ENCODE measurements at places on chromosomes 5 and 9. TPM values are rescaled to one million over a fixed set of nuclear protein-coding genes. Genes with fewer than 3 reads are reported as not detected.

DNA sequence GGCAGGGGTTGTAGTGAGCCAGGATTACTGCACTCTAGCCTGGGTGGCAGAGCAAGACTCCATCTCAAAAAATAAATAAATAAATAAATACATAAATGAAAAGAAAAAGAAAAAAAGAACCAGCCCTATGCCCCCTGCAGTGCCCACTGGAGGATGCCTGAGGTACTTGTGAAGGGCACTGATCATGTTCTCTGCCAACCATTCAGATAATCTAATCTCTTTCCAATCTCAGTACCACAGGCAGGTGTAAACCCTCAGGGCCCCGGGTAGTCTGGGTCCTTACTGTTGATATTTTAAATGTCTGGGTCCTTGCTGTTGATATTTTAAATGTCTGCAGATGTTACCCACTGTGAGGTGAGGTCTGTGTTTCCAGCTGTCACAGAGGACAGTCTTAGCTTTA lies 321.8 kb upstream of the ADCY2 start:
- no peak overlapping the region for H3K27ac ChIP-seq
- no peaks in the 10 kb centered on the region for H3K36me3 ChIP-seq
- no peak overlapping the region for H3K4me3 ChIP-seq
- H3K4me1 ChIP-seq, result no peaks in the 10 kb centered on the region

DNA sequence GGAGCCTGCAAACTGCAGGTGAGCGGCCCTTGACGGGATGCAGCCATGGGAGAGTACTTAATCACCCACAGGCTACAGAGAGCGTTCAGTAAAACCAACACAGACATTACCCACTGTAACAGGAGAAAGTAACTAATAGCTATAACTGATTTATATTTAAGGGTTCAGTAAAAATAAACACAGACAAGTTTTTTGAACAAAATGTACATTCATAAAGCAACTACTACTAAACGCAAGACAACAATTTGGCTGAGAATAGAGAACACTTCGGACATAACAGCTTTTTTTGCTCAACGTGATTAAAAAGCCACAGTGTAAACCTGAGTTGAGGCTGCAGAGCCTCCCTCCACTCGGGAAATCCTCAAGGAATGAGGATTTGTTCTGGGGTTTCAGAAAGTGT lies 61.7 kb downstream of the LIFR start:
- no peak overlapping the region for H3K4me3 ChIP-seq
- DNase-seq, result no peak
- no peaks in the 10 kb centered on the region for H3K4me1 ChIP-seq
- no peak overlapping the region for H3K27ac ChIP-seq
- peaks cover 24% of the 10 kb centered on the region for H3K36me3 ChIP-seq

- H3K4me1 ChIP-seq, result peaks cover 11% of the 10 kb centered on the region
- no peak overlapping the region for H3K4me3 ChIP-seq
- H3K27me3 ChIP-seq, result peaks cover 2% of the 10 kb centered on the region
- H3K27ac ChIP-seq, result no peak overlapping the region
- H3K36me3 ChIP-seq, result peaks cover 9% of the 10 kb centered on the region
- DNase-seq, result peak; percentile 45
These were observed 192.7 kb downstream of the GNA14 start for GRCh38 chr9:77455312-77455927.

GRCh38 chr9:9792144-9792857 lies 820.5 kb downstream of the PTPRD start:
- H3K27ac ChIP-seq, result no peak overlapping the region
- no peak overlapping the region for H3K4me3 ChIP-seq
- H3K27me3 ChIP-seq, result peaks cover 2% of the 10 kb centered on the region
- no peaks in the 10 kb centered on the region for H3K36me3 ChIP-seq
- no peaks in the 10 kb centered on the region for H3K4me1 ChIP-seq
- no peak for DNase-seq

DNA sequence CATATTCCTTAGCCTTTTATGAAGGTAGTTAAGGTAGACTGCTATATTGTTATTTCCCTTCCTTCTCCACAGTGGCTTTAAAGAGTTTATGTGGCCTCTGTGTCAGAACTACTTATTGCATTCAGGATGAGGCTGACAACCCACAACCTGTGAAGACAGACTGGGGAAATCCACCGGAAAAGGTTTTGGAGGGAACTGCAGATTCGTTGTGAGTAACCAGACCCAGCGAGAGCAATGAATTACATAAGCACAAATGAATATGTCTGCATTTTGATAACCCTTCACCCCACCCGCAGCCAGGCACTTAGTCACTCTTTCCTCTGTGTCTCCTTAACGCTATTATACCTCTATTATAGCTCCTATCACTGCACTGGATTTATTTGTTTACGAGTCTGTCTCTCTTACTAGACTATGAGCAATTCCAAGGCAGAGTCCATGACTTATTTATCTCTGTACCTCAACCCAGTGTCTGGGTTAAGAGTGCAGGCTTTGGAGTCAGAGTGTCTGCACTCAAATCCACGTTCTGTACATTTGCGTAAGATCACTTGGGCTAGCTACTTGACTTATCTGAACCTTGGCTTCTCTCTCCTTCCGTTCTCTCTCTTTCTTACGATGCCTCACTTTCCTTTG lies 19.2 kb downstream of the KCTD16 start:
- no peak for DNase-seq
- no peaks in the 10 kb centered on the region for H3K36me3 ChIP-seq
- H3K27me3 ChIP-seq, result no peaks in the 10 kb centered on the region
- peaks cover 2% of the 10 kb centered on the region for H3K4me1 ChIP-seq

GRCh38 chr9:134555094-134555650 lies 86.4 kb upstream of the COL5A1 start:
- no peak overlapping the region for H3K4me3 ChIP-seq
- peaks cover 5% of the 10 kb centered on the region for H3K4me1 ChIP-seq
- H3K27me3 ChIP-seq, result peaks cover 12% of the 10 kb centered on the region
- H3K36me3 ChIP-seq, result no peaks in the 10 kb centered on the region

- H3K36me3 ChIP-seq, result no peaks in the 10 kb centered on the region
- H3K27me3 ChIP-seq, result peaks cover 4% of the 10 kb centered on the region
- H3K27ac ChIP-seq, result no peak overlapping the region
These were observed 25.3 kb upstream of the SIL1 start for GRCh38 chr5:139223481-139223880.

DNA sequence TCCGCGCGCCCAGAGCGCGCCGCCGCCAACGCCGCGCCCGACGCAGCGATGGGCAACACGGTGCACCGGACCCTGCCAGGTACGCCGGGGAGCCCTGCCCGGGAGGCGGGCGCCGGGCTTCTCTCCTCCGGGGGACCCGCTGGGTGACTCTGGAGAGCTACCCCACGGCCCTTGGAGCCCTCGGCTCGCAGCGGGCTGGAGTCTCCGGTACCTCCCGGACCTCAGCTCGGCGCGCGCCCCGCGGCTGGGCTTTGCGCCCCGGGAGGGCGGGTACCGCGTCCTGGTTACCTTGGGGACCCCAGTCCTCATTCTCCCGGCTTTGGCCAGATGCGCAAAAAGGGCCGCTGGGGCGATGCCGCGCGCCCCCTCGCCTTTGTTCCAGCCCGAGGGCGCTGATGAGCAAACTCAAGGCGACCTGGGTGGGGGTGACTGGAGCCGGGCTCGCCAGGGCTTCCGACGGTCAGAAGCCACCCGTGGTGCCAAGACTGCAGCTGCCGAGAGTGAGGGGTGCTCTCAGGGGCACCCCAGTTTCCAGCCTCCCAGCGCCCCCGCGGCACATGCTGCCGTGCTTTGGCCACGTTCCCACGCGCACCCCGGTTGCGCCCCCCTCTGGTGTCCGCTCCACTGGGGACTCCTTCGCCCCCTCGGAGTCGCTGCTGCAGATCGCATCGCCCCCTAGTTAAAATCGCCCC lies 442 bp downstream of the NEURL1B start:
- peak; percentile 13 for DNase-seq
- H3K4me1 ChIP-seq, result no peaks in the 10 kb centered on the region
- H3K4me3 ChIP-seq, result no peak overlapping the region
- H3K27me3 ChIP-seq, result peaks cover 10% of the 10 kb centered on the region
- no peak overlapping the region for H3K27ac ChIP-seq
- H3K36me3 ChIP-seq, result peaks cover 4% of the 10 kb centered on the region

- H3K27ac ChIP-seq, result no peak overlapping the region
- H3K4me3 ChIP-seq, result no peak overlapping the region
- no peaks in the 10 kb centered on the region for H3K27me3 ChIP-seq
- H3K36me3 ChIP-seq, result no peaks in the 10 kb centered on the region
- no peak for DNase-seq
These were observed 89.1 kb upstream of the SLC30A5 start for GRCh38 chr5:69004676-69005075.

SPIN1 gene
- 97.3 TPM for total RNA-seq

- H3K4me1 ChIP-seq, result peaks cover 16% of the 10 kb centered on the region
- H3K36me3 ChIP-seq, result no peaks in the 10 kb centered on the region
- H3K27me3 ChIP-seq, result peaks cover 9% of the 10 kb centered on the region
- H3K27ac ChIP-seq, result no peak overlapping the region
- DNase-seq, result no peak
These were observed 4.4 kb downstream of the TTC16 start for GRCh38 chr9:127720031-127720864.

IL13 gene
- not detected for total RNA-seq

TPPP gene
- 0.05 TPM for total RNA-seq

GCNT4 gene
- 0.54 TPM for total RNA-seq

DNA sequence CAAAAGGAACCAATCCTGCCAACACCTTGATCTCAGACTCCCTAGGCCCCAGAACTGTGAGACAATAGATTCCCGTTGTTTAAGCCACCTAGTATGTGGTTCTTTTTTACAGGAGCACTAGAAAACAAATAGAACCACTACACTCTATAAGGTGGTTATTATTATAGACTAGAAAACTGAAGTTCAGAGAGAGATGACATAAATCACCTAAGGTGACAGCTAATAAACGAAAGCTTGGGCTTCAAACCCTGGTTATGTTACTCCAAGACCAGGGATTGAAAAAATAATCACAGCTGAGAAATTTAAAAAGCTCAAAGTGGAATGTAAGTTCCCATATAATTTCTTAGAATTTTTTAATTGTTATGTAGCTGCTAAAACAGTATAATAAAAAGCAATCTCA lies 716.2 kb upstream of the DMAC1 start:
- H3K27me3 ChIP-seq, result no peaks in the 10 kb centered on the region
- no peaks in the 10 kb centered on the region for H3K36me3 ChIP-seq
- H3K27ac ChIP-seq, result no peak overlapping the region
- no peak for DNase-seq

SLIT3 gene
- 3.2 TPM for total RNA-seq

DNA sequence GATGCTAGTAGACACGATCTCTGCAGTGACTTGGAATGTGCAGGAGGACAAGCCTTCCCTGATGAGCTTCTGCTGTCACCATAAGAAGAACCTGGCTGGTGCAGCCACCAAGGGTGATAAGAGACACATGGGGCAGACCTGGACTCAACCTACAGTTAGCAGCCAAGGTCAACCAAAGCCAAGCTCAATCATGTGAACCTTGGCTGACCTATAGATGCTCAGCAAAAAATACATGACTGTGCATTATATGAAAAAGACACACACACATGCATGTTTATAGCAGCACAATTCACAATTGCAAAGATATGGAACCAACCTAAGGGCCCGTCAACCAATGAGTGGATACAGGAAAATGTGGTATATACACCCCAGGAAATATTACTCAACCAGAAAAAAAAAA lies 86.9 kb downstream of the TARS1 start:
- no peak for DNase-seq
- H3K36me3 ChIP-seq, result no peaks in the 10 kb centered on the region
- no peaks in the 10 kb centered on the region for H3K27me3 ChIP-seq
- no peak overlapping the region for H3K4me3 ChIP-seq
- H3K4me1 ChIP-seq, result peaks cover 8% of the 10 kb centered on the region
- H3K27ac ChIP-seq, result no peak overlapping the region

DNA sequence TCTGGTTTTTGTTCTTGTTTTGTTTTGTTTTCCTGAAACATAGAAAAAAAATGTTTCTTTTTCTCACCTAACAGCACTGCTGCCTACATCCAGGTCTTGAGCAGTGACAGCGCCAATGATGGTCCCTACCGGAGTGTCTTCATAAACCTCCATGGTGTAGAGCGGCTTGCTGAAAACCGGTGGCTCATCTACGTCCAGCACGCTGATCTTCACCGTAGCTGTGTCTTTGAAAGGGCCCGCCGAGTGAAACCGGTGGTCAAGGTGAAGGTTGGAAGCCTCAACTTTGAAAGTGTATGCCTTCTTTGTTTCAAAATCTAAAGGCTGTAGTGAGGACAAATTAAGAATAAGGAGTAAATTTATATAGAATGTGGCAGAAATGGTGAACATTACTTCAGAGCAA lies 1051.0 kb downstream of the CDH12 start:
- H3K4me3 ChIP-seq, result no peak overlapping the region
- no peak overlapping the region for H3K27ac ChIP-seq
- DNase-seq, result no peak
- no peaks in the 10 kb centered on the region for H3K36me3 ChIP-seq

CRB2 gene
- total RNA-seq, result 0.18 TPM

DNA sequence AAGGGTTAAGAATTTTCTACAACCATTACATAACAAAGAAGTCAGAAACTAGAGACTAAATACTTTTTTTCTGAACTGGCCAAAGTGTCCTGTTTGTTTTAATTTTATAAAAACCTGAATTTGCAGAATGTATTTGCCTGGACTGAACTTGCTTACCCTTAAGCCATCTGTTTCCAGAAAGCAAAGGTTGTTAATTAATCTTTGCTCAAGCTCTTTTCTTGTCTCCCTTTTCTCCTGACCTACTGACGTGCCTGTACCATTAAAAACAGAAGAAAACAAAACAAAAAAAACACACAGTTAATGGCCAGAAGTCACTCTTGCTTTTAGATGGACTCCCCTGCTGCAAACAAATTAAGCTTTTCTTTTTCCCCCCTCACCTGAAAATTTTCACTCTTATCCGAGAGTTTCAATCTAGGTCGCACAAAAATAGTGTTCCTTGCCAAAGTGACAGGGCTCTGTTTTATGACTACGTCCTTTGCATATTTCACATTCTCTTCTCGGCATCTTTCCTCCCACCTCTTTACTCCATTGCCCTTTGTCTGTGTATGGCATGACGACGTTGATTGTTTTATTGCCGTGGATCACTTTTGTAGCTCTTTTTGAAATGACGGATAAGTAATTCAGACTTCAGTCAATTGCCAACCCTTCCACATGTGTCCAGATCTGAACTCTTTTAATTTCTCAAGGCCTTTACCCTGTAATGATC lies 333.8 kb upstream of the GRIN3A start:
- H3K4me1 ChIP-seq, result no peaks in the 10 kb centered on the region
- no peak for DNase-seq
- peaks cover 4% of the 10 kb centered on the region for H3K27me3 ChIP-seq
- H3K4me3 ChIP-seq, result no peak overlapping the region
- no peaks in the 10 kb centered on the region for H3K36me3 ChIP-seq

DNA sequence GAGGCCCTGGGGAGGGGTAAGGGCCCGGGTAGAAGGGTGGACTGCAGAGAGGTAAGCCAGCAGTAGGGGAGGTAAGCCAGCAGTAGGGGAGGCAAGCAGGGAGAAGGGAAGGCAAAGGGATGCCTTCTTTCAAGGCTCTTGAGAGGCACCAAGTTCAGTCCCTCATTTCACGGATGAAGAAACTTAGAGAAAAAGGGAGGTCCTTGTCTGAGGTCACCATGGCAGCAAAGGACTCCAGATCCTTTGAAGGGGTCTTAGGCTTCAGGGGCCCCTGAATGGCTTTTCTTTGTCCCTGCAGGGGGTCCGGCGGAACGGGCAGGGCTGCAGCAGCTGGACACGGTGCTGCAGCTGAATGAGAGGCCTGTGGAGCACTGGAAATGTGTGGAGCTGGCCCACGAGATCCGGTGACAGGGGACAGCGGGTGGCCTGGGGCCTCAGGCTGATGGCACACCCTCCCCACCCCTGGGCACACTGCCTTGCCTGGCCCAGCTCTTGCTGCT lies 42.6 kb downstream of the RGS3 start:
- peaks cover 29% of the 10 kb centered on the region for H3K27me3 ChIP-seq
- DNase-seq, result no peak
- H3K4me1 ChIP-seq, result peaks cover 85% of the 10 kb centered on the region

- peaks cover 22% of the 10 kb centered on the region for H3K36me3 ChIP-seq
- no peak overlapping the region for H3K27ac ChIP-seq
- DNase-seq, result no peak
- no peak overlapping the region for H3K4me3 ChIP-seq
- peaks cover 3% of the 10 kb centered on the region for H3K4me1 ChIP-seq
- H3K27me3 ChIP-seq, result peaks cover 13% of the 10 kb centered on the region
These were observed 93.5 kb downstream of the PHF2 start for GRCh38 chr9:93669958-93670207.

Data from endothelial cell (in vitro differentiated cells).